Activated T-helper 1 cell treated with Interleukin-2 at 50 U/mL for 16 hours (primary cell): ENCODE measurements at places on chromosomes 6 and 20.

- no peak for DNase-seq
Measured at GRCh38 chr6:136294621-136295020, 5.0 kb upstream of the BCLAF1 start.

GRCh38 chr20:17460119-17460518, 71.1 kb downstream of the BFSP1 start:
- DNase-seq: no peak

DNA sequence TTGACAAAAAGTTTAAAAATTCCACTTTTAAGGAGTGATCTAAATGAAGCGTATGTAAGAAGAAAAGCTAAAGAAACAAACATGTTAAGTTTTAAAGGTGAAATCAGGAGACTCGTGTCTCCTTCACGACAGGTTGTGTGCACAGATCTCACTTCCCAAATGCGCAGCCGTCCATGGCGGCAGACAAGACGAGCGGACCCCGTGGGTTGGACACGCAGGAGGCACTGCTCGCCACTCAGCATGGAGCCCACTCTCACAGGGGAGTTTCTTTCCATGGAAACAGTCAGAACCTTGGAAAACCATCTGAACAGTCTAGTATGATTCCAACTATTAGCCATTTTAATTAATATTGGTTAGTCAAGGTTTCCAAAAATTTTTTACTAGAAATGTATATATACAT, 48.9 kb downstream of the WDR27 start:
- no peak for DNase-seq

DNA sequence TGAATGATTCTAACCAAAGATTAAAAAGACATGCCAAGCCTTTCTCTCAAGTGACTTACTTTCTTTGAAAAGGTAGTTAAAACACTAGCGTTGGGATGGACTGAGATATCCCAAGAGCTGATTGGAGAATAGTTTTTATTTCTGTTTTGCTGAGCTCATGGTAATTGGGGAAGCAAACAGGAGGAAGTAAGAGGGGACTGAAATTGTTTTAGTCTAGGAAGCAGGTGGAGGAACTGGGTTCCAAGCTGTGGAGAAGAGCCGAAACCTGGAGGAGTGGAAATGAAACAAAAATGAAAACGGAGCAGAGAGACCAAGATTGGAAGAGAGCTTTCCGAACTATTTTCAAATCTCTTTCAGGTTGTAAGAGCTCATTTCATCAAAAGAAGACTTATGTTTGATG, 59.9 kb upstream of the TENT5A start:
- DNase-seq: no peak

DNA sequence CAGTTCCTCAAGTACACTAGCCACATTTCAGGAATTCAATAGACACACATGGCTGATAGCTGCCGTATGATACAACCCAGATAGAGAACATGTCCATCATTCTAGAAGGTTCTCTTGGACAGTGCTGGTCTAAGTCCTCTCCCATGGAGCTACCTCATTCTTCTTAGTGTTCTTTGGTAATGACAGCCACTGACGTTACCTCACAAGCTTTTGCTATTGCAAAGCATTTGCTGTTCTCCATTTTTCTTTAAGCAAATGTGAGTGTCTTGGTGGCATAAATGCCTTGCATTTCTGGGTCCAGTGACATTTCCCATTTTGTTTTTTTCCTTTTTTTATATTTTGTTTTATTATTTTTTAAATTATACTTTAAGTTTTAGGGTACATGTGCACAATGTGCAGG, 8.3 kb upstream of the CEBPB start:
- DNase-seq: no peak

DNA sequence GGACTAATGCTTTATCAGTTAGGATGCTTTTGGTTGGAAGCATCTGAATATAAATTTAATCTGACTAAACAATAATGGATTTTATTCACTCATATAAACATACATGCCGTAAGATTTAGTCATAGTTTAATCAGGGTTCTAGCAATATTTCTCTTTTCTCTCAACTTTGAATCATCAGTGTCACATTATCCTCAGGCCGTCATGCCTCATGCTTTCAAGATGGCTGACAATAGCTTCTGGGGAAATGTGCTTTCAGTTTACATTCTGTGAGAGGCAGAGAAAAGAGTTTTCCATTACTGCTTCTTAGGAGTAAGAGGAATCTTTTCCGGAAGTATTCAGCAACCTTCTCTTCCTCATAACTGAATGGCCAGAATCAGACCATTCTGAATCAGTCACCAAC, 162.2 kb downstream of the GJA1 start:
- DNase-seq: no peak

DNA sequence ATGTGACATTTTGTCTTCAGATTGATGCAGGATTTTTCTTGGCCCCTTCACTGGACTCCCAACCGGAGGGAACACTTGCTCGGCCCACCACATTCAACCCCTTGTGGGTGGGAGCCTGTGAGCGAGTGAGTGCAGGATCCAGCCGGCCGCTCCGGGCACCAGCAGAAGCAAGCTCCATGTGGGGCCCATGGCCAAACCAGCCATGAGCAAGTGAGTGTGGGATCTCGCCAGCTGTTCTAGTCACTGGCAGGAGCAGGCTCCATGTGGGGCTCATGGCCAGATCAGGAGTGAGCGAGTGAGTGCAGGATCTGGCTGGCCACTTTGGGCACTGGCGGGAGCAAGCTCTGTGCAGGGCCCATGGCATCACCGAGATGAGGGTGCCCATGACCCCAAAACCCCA, 42.6 kb downstream of the OSTM1 start:
- DNase-seq: no peak

GRCh38 chr20:4484379-4484997, 237.2 kb upstream of the PRND start:
- no peak for DNase-seq

DNA sequence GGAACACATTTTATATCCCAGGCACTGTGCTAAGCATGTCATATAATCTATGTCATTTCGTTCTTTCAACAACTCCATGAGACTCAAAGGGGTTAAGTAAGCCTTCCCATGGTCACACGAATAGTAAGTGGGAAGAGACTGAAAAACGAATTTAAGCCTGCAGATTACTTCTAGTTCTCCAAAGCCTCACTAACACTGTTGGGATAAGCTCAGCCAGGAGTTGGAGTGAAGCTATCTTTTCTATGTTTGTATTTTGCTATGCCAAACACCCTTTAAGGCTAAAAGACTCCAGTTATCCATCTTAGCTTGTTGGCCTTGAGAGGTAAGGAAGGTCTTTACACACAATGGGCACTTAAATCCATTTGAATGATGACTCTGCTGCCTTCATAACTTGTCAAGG, 148.1 kb upstream of the UST start:
- no peak for DNase-seq

DNA sequence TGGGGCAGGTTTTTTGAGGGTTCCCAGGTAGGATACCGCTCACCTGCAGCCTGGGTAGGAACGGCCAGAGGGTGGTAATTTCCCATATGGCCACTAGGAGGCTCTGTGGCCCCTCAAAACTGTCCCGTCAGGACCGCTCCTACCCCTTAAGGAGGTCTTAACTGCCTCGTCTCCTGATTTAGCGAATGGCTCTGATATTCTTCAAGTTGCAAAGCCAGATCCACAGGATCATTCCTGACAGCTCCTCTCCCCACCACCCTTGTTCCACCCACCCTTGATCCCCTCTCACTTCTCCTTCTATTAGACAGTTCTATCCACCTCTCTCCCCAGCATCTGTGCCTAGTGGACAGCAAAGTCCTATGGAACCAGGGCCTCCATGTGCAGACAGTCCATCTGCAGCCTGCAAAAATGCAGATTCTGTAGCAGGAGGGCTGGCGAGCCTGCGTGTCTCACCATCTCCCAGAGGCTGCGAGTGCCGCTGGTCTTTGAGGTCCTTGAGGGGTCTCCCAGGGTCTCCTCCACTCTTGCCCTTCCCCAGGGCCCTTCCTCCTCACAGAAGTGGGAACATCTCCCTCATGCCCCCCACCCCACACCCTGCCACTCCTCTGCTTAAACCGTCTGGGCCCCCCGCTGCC, 34.3 kb upstream of the ZBP1 start:
- peak; percentile 36 for DNase-seq
